ENCODE measurements at places on chromosomes 6 and 20. TPM values are rescaled to one million over a fixed set of nuclear protein-coding genes. Genes with fewer than 3 reads are reported as not detected.

The MRPS10 gene
- total RNA-seq = 30.6 TPM

The PLCB4 gene
- total RNA-seq = 36.9 TPM

The EPPIN gene
- not detected for total RNA-seq

The SLC22A23 gene
- total RNA-seq = 8.0 TPM

The CCR6 gene
- not detected for total RNA-seq

The ESR1 gene
- total RNA-seq = 5.0 TPM

The RBPJL gene
- not detected for total RNA-seq

The BPIFA3 gene
- total RNA-seq = not detected

The UBD gene
- total RNA-seq = not detected

The ZBTB46 gene
- 11.5 TPM for total RNA-seq

The HMGN3 gene
- 65.5 TPM for total RNA-seq

The EYS gene
- total RNA-seq = 4.5 TPM

The DSN1 gene
- total RNA-seq = 10.3 TPM

The TLDC2 gene
- not detected for total RNA-seq

The COL11A2 gene
- 1.5 TPM for total RNA-seq

The OOEP gene
- not detected for total RNA-seq

The POPDC3 gene
- total RNA-seq = 1.8 TPM

The HLA-E gene
- 569 TPM for total RNA-seq

The GJA1 gene
- total RNA-seq = 37.7 TPM

The ATAT1 gene
- 5.9 TPM for total RNA-seq

The ADTRP gene
- total RNA-seq = not detected

The SNPH gene
- 7.1 TPM for total RNA-seq

The GGTLC1 gene
- total RNA-seq = not detected

The HTR1B gene
- 0.44 TPM for total RNA-seq

The MYBL2 gene
- total RNA-seq = not detected

The PBOV1 gene
- not detected for total RNA-seq

The SMLR1 gene
- total RNA-seq = not detected

The GCNT2 gene
- total RNA-seq = 3.5 TPM

The MEI4 gene
- total RNA-seq = 0.21 TPM

The PAX1 gene
- not detected for total RNA-seq

The MYT1 gene
- total RNA-seq = not detected

The DACT2 gene
- total RNA-seq = not detected

The DOK5 gene
- 5.4 TPM for total RNA-seq

The CD24 gene
- total RNA-seq = not detected

The SLC52A3 gene
- total RNA-seq = 13.2 TPM

The NNAT gene
- 2.7 TPM for total RNA-seq

The SOX4 gene
- total RNA-seq = 9.2 TPM

The SAMD5 gene
- 0.84 TPM for total RNA-seq

The ZBTB12 gene
- 3.5 TPM for total RNA-seq

The PRSS16 gene
- not detected for total RNA-seq

The TREML2 gene
- not detected for total RNA-seq

The TP53TG5 gene
- total RNA-seq = not detected

The HSPA1L gene
- total RNA-seq = 1.9 TPM

The PRL gene
- total RNA-seq = not detected

The UNC93A gene
- total RNA-seq = not detected

The SAMD10 gene
- 5.1 TPM for total RNA-seq

The TMEM244 gene
- total RNA-seq = not detected
